A549 (cell line): ENCODE measurements at places on chromosomes 16 and 17. TPM values are rescaled to one million over a fixed set of nuclear protein-coding genes. Genes with fewer than 3 reads are reported as not detected.
A peak's percentile ranks its signal among the peaks of the same experiment; 100 is the strongest.

DNA sequence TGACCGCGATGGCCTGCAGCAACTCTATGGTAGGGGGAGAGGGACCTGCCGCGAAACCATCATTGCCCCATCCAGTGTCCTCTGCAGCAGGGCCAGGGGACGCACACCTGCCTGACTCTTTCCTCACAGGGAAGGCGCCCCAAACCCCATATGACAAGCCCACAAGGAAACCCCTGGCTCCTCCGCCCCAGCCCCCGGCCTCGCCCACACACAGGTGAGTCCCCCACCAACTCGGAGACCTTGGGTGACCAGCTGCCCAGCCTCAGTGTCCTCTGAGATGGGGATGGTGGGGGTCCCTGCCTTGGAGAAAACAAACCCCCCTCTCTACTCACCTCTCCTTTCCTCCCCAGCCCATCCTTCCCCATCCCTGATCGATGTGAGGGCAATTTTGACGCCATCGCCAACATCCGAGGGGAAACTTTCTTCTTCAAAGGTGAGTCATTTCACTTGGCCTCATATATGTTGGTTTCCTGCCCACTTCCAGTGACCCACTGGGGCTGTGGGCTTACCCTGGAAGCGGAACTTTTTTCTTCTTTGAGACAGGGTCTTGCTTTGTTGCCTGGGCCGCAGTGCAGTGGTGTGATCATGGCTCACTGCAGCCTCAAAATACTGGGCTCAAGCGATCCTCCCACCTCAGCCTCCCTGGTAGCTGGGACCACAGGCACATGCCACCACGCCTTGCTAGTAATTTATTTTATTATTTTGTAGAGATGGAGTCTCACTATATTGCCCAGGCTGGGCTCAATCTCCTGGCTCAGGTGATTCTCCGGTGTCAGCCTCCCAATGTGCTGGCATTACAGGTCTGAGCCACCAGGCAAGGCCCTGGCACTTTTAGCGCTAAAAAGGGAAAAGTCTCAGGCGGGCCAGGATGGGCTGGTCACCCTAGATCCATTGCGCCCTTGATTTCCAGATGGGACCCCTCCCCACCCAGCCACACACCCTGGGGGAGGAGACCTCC lies 8.0 kb upstream of the IL32 start:
- DNase-seq = no peak

GRCh38 chr17:48106802-48107136 lies 797 bp upstream of the SNX11 start:
- no peak for DNase-seq

DNA sequence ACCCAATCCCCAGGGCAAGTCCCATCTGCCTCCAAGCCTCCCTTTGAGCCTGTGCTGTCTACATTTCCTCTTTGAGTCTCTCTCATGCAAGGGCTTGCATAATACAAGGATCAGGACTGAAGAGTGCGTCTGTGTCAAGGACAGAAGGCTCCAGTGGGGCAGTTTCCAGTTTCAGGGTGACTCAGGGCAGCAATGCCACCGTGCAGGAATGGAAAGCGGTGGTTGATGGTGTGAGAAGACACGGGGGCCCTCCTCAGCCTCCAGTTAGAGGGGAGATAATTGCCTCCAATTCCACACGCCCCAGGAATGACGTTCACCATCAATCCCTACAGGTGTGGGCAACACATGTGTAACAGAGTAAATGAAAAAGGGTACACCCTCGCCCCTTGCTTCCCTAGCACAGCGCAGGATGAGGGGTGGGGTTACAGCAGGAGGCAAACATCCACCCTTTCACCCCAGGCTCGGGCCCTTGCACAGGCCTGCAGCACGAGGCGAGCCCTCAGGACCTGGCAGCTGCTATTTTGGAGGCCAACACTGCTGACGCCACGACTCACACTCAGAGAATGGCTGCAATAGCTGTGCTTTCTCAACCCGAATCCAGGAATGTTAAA lies 24.8 kb upstream of the SLC25A19 start:
- DNase-seq = no peak

DNA sequence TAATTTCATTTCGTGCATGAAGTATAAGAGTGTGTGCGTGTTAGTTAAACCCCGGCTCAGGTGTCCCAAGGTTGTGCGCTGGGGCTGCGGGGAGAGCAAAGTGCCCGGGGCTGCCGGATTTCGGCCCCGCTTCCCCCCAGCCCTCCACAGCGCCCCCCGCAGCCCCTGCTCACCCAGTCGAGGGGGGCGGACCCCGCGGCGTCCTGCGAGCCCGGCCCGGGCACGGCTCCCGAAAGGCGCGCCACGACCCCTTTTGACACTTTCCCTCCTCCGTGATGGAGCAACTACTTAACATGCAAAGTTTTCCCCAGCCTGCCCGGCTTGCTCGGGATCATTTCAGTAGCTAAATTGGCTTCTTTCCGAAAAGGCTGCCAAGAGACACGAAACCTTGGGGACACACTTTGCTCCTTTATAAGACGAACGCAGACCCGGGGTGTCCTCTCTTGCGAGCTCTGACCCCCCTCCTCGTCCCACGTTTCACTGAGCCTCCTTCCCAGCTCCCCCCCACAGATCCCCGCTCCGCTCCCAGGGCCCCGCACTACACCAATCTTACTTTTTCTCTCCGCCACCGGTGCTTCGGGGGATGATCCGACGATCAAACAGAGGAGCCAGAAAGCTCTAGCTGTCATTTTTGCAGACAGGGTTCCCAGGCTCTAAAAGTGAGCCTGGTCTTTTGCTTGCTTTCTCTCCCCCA lies 552 bp downstream of the C17orf58 start:
- DNase-seq = peak; percentile 19

GRCh38 chr16:83887080-83887479 lies 11.8 kb upstream of the MLYCD start:
- peak; percentile 46 for DNase-seq

GRCh38 chr16:30771726-30772125 lies 9.6 kb downstream of the RNF40 start:
- DNase-seq = no peak

- DNase-seq = no peak
Observed at GRCh38 chr17:18324140-18325050, 9.3 kb downstream of the SMCR8 start.

DNA sequence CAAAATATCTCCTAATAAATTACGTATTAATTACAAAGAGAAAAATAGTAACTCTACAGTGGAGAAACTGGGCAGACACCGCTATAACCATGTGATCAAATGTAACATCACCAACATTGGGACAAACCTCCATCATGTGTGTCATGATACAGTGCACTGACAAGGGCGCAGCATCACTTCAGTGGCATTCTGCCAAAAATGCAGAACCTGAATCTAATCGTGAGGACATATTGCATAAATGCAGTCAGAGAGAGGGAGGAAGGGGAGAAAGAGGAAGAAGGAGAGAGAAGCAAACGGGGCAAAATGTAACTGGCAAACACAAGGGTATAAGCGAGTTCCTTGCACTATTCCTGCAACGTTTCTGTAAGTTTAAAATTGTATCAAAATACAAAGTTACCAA lies 74.2 kb upstream of the MARCHF10 start:
- DNase-seq = no peak

DNA sequence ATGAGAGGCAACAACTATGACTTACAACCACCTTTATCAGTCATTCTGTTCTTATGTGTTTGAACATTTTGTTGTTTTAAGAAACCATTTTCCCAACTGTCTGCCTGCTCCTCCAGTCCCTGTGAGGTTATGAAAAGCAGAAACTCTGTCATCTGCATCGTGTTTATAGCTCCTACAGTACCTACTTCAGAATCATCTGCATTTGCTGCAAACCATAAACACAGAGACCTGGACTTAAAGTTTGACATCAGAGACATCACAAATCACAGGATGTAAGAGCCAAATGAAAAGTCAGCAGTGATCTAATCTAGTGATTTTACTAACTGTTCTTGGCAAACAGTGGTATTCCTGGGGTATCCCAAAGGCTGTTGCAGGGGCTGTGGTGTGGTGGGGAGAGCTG lies 55.2 kb downstream of the CDH11 start:
- no peak for DNase-seq

- DNase-seq = no peak
Observed at GRCh38 chr17:77417575-77417974, 276.8 kb downstream of the SEC14L1 start.

DNA sequence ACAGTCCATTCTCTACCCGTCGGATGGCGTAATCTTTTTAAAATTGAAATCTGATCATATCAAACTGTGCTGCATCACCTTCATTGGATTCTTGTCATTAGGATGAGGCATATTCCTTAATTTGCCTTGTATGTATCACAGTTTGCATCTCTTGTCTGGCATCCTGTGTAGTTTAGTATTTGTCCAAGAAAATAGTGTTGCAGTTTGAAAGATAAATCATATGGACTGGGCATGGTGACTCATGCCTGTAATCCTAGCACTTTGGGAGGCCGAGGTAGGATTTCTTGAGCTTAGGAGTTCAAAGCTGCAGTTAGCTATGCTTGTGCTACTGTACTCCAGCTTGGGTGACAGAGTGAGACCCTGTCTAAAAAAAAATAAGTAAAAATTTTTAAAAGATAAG lies 5.8 kb upstream of the RSL1D1 start:
- DNase-seq = no peak

GRCh38 chr16:24036614-24037013 lies 200.8 kb downstream of the PRKCB start:
- DNase-seq = peak; percentile 48

- no peak for DNase-seq
Observed at GRCh38 chr17:80212962-80213642, 7.0 kb downstream of the SGSH start.

DNA sequence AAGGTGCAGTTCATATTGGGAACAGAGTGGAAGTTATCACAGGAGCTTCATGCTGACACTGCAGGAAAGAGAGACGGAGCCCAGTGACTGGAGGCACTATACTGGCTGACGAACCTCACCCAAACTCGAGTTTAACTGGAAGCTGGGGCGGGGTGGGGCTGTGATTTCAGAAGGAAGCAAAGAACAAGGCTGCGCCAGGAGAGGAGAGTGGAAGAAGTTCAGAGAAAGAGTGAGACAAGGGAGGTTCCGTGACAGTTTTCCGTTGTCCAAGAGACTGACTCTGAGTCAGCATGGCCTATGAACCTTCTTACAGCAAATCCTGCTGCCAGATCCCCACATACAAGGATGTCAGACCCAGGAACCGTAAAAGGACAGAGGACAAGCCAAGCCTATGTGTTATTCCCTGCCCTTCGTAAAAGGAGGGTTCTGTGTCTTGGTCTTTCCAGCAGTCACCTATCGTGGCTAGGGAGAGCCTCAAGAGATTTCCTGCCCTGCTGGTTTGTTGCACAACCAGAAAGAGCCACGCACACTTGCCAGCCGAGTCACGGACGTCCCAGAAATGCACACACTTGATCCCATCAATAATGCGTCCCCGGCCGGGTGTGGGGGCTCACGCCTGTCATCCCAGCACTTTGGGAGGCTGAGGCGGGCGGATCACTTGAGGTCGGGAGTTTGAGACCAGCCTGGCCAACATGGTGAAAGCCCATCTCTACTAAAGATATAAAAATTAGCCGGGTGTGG lies 5.1 kb downstream of the PITPNA start:
- no peak for DNase-seq

DNA sequence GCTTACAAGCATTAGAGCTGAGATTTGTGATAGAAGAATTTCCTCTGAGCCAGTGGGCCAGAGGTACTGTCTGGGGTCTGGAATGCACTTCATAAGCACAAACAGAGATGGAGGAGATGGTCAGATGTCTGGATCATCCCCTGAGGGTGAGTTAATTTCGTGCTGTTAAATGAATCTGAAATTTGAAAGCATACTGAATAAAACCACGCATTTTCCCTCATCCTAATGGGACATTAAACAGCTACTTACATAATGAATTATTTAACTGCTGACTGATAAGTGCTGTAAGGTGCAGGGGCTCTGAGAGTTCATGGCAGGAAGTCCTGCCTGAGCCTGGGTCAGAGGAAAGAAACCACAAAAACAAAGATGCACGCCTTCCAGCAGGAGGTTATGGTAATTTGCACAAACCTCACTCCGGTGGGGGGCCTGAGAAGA lies 136.3 kb upstream of the XYLT1 start:
- DNase-seq = no peak

- peak; percentile 62 for DNase-seq
Observed at GRCh38 chr17:79991924-79992648, 43.6 kb downstream of the TBC1D16 start.

DNA sequence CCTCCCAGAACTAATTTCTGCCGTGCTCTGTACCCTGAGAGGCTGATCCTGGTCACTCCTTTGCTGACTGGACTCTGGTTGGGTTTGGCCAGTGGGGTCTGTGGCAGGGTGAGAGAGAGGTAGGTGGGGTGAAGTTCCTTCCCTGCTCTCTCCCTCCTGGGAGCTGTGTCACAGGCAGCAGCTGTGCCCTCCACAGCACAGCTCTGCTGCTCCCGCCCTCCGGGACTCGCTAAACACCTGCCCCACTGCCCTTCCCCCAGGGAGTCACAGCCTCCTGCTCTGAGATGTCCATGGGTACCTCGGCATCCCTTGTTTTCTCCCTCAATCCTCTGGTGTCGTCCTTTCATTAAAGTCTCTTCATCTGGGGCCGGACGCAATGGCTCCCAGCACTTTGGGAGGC lies 66.4 kb downstream of the SRCIN1 start:
- no peak for DNase-seq

DNA sequence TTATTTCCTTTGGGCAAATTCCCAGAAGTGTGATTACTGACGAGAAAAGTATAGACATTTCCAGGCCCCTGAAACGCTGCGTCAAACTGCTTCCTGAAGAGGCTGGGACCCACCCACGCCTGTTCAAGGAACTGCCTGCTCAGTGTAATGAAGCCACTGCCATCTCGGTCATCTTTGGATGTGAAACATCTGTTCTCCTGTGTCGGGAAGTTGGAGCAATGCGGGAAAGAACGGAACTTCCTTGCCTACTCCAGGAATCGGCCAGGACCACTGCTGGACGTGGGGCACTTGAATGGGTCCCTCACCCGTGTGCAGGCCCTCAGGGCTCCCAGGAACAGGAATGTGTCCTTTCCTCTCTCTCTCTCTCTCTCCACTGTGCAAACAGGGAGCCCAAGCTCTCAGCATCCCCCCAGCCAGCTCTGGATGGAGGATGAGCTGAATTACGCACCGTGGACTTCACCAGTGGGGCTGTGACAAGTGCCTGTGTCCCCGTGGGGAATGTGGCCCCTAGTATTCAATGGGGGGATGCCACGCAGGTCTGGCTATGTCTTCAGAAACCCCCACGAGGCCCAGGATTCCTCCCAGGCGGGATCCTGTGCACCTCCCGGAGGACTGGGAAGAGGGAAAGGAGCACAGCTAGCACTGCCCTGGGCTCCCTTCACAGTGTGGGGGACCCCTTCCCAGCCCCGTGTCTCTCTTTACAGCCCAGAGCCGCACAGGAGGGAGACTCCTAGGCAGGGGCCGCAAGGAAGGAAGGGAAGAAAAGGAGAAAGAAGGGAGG lies 18.3 kb upstream of the LITAF start:
- no peak for DNase-seq

GRCh38 chr16:72961863-72962262 lies 86.1 kb downstream of the ZFHX3 start:
- no peak for DNase-seq

GRCh38 chr17:57485916-57486881 lies 229.9 kb downstream of the MSI2 start:
- no peak for DNase-seq

The TNP2 gene
- polyA plus RNA-seq = not detected in 3 replicates

The FBXO39 gene
- polyA plus RNA-seq = not detected in 3 replicates

The NUDT7 gene
- polyA plus RNA-seq = 6.8 to 8.9 TPM (median 6.9 TPM) in 3 replicates

The MRPL10 gene
- polyA plus RNA-seq = 56.8 to 62.8 TPM (median 62.0 TPM) in 3 replicates

The MARF1 gene
- 10.6 to 12.4 TPM (median 11.6 TPM) in 3 replicates for polyA plus RNA-seq

The CDRT15L2 gene
- polyA plus RNA-seq = not detected in 3 replicates

The CIITA gene
- 0.06 to 0.07 TPM in 2 of 3 replicates, not detected in the other for polyA plus RNA-seq
